ENCODE measurements at places on chromosomes 1 and 21. TPM values are rescaled to one million over a fixed set of nuclear protein-coding genes. Genes with fewer than 3 reads are reported as not detected.

Gene CADM3
- 7.5 TPM for total RNA-seq

Gene S100A14
- total RNA-seq = 443 TPM

Gene ST6GALNAC3
- 13.3 TPM for total RNA-seq

Gene RIPPLY3
- total RNA-seq = 0.11 TPM

Gene KIF26B
- total RNA-seq = 0.31 TPM

Gene PTGS2
- total RNA-seq = 4.8 TPM

Gene GJB3
- total RNA-seq = 11.0 TPM

DNA sequence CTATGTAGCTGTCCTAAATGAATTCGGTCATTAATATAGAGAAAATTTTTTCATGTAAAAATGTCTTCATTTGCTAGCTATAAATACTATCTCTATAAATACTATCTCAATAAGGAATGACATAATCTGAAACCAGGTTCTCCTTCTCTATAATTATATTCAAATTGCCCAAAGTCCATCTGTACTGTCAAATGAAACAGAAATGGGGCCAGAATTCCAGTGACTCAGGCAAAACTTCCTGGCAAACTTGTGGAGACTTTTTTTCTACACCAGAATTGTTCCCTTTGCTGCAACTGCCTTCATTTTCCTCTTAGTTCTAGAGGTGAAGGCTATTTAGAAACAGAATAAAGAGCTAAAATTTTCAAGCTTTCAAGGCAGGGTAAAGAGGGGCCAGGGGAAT lies 152.5 kb downstream of the KCNH1 start:
- DNase-seq = no peak

DNA sequence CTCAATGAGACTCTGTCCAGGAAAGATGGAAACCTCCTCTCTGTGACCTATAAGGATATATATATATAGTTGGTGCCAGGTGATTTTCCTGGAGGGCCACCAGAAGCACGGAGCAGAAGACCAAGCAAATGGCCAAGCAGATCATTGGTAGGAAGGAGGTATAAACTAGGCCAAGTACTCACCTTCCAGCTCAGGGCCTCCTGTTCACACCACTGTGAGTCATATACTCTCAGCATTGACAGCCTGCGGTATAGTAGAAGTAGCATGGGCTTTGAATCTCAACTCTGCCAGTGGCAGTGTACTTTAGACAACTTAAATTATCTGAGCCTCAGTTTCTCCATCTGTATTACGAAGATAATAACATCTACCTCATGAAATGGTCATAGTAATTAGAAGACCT lies 15.4 kb downstream of the IL12RB2 start:
- DNase-seq = no peak

DNA sequence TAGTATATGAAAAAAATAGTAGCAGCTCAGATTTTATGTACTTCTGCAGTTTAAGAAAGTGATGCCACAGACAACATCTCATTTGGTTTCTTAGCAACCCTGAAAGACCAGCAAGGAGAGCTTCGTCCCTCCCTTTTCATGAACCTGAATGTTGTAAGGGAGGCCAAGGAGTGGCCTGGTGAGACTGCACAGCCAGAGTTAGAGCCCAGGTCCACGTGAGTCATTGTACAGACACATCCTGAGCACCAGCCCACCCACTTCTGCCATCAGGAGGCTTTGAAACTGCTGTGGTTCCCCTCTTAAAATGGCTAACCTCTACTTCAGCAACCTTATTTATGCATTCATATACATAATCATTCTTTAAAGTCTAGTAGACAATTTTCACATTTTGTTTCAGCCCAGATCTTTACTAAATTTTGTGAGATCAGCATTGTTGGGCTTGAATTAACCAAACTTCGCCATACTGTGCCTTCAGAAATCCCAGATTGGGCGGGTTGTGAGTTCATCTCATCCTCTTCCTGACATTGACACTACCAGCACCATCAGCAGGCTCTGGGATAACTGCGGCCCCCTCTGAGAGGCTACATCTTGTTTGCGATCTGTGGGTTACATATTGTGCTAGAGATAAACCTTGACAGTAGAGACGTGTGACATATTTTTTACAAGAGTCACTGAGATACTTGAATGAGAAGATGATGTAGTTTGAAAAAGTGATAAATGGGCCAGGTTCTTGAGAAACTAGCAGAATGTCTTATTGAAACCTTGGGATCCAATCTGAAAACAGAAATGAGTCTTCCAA lies 106.7 kb downstream of the CAMTA1 start:
- no peak for DNase-seq

- DNase-seq = no peak
Measured at GRCh38 chr1:179708434-179709195, 34.5 kb upstream of the FAM163A start.

DNA sequence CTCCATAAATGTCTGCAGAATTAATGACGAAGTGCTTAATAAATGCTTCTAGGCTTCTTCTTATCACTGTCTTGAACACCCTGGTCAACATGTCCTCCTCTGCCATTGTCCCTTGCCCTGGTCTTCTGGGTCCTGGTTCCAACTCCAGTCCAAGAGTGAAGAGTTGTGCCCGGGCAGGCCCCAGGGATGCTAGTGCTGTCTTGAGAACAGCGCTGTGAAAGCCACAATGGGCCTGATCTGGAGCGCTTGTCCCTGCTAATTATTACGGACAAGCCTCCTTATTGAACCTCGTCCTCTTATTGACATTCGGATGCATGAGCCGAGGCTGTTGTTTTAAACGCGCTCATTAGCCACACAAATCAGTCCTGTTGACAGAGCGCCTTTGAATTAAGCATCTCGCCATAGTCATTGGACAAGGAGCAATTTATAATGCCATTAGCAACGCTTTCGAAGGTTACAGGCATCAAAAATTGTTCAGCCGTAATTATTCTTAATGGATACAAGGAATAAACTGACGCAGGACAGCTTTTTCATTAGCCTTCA lies 211.6 kb upstream of the POU3F1 start:
- DNase-seq = no peak

- no peak for DNase-seq
Measured at GRCh38 chr1:55669293-55669692, 454.1 kb upstream of the USP24 start.

DNA sequence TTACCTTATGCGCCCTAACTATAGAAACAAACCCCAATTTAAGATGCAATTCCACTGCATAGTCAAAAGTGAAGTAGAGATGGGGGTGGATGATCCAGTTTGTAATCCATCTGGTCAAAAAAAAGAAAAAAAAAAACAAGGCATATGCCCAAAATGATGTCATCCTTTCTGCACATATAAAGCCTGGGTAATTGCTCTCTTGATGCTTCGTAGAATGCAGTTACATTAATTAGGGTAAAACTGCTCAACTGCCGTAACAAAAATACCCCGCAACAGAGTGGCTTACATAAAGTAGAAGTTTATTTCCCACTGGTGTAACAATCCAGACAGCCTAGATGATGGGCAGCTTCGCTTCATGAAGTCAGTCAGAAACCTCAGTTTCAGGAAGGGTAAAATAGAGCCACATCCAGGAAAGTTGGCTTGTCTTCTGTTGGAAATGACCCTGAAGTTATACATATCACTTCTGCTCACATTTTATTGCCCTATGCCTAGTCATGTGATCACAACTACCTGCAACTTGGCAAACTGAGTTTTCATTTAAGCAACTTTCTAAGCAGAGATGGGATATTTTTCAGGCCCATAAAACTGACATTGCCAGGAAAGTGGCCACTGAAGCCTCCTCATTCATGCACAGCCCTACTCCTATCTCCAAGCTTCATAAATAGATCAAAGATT lies 221.7 kb downstream of the C1orf94 start:
- DNase-seq = no peak

Measured in left colon (tissue), 2 donors.